LHCN-M2 (cell line): ENCODE measurements at places on chromosomes 2 and 18. TPM values are rescaled to one million over a fixed set of nuclear protein-coding genes. Genes with fewer than 3 reads are reported as not detected.

Gene UCN
- total RNA-seq, result 1.2 and 2.2 TPM in 2 replicates

DNA sequence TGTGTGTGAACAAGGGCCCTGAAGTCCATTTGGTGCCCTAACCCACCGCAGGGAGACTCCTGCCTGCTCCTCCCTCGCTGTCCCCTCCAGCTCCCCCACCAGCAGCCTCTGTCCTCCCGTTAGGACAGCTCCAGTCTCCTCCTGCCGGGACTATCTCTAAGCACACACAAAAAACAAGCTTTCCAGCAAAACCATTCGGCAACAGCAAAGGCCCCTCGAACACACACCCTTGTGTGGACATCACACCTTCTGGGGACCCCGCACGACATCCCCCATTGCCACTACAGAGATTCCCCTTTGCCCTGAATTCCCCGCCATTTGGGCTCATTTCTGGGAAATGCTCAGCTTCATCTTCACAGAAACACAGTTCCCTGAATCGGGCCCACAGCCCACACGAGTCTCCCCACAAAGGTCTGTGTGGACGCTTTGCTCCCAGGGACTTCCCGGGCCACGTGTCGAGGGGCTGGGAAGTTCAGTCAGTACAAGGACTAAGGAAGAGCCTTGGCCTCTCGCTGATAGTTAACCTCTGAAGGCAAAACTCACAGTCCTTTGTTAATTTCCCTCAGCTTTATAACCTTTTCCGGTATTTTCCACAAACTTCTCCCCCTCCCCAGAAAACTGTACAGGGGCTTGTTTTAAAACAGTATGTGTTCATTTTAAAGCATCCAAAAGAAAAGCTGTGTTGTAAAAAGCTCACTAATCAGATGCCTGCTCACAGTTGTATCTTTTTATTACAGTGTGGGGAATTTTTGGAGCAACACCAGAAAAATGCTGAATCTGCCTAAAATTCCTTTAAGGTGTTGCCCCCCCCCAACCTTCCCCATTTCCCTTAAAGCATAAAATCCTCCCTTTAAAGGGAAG lies 25.9 kb downstream of the SMAD7 start:
- no peak for DNase-seq

GRCh38 chr18:47995654-47996053 lies 65.2 kb upstream of the SMAD2 start:
- DNase-seq, result no peak

DNA sequence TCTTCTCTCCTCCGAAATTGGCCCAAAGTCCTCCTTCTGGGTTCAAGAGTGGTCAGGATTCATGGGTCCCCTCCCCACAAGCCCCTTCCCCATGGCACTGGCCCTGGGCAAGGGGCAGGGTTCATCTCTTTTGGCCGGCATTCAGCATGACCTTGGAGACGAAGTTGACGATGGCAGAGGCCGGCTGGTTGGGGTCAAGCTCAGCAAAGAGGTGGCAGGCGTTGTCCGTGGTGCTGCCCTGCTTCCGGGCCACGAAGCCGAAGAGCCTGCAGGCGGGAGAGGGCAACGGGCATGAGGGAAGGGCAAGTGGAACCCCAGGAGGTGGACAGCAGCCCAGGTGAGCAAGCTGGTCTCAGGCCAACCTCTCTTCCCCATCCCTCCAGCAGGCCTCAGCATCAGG lies 198.5 kb downstream of the TNS1 start:
- no peak for DNase-seq
